ENCODE measurements at places on chromosomes 13 and 19. TPM values are rescaled to one million over a fixed set of nuclear protein-coding genes. Genes with fewer than 3 reads are reported as not detected.

GRCh38 chr13:102484329-102484728 is 82.5 kb upstream of the FGF14 start:
- no peak for DNase-seq
- no peak overlapping the region for H3K4me3 ChIP-seq
- H3K36me3 ChIP-seq = no peaks in the 10 kb centered on the region
- no peak overlapping the region for H3K27ac ChIP-seq

- peaks cover 7% of the 10 kb centered on the region for H3K4me1 ChIP-seq
- no peak for DNase-seq
- no peaks in the 10 kb centered on the region for H3K36me3 ChIP-seq
- H3K4me3 ChIP-seq = no peak overlapping the region
- H3K27me3 ChIP-seq = no peaks in the 10 kb centered on the region
- H3K27ac ChIP-seq = no peak overlapping the region
Measured at GRCh38 chr19:18310966-18311365, 11.9 kb downstream of the LSM4 start.

DNA sequence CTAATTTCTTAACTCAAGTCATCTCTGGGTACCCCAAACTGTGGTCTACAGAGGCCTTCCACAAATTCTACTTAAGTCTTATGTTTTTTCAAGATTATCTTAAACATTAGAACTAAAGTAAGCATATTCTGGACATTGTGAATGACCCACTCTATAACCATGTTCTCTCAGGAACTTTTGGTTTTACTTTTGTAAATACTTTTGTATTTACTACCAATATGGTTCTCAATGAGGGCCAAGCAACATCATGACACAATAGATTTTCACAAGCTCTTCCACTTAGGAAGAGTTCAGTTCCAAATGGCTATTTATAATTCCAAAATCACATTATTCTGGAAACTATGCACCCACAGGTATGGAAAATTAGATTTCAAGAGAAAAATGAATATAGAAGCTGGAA is 10.8 kb downstream of the DIAPH3 start:
- no peaks in the 10 kb centered on the region for H3K4me1 ChIP-seq
- DNase-seq = no peak
- H3K27ac ChIP-seq = no peak overlapping the region
- no peak overlapping the region for H3K4me3 ChIP-seq
- no peaks in the 10 kb centered on the region for H3K27me3 ChIP-seq
- no peaks in the 10 kb centered on the region for H3K36me3 ChIP-seq

DNA sequence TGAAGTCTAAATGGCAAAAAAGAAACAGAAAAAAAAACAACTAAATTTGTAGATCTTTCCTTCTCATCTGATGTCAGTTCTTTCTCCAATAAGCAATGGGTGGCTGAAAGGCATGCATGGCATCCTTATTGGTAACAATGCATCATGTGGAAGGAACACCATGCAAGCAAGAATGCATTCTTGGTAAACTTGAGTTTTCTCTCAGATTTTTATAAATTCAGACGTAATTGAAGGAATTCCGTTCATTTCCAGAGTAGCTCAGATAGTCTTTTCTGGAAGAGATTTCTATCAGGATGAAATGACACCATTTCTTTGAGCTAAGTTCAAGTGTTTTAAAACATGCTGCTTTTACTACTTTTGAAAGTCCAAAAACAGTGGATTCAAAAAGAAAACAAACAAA is 373.0 kb downstream of the COG6 start:
- H3K4me3 ChIP-seq = no peak overlapping the region
- DNase-seq = no peak
- H3K27ac ChIP-seq = no peak overlapping the region
- H3K36me3 ChIP-seq = no peaks in the 10 kb centered on the region

DNA sequence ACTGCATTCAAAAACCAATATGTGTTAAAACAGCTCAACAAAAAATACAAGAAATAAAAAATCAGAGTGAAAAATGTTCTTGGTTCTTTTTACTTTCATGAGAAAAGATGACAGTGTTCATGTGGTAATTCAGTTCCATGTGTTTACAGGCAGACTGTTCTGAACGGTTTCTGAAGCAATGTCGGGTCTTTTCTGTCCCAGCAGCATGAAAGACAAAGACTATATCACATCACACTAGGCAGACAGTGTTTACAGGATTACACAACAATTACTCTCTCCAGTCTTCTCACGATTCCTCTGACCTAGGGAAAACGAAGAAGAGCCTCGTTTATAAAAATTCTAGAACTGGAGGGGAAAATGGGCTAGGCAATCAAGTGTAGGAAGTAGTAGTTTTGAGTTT is 83.4 kb downstream of the UBL3 start:
- no peaks in the 10 kb centered on the region for H3K4me1 ChIP-seq
- no peak for DNase-seq
- no peak overlapping the region for H3K4me3 ChIP-seq
- H3K27ac ChIP-seq = no peak overlapping the region
- H3K36me3 ChIP-seq = no peaks in the 10 kb centered on the region
- no peaks in the 10 kb centered on the region for H3K27me3 ChIP-seq

SERPINE3 gene
- total RNA-seq = 0.18 TPM

DZIP1 gene
- 54.6 TPM for total RNA-seq

AP2S1 gene
- 44.8 TPM for total RNA-seq

DNA sequence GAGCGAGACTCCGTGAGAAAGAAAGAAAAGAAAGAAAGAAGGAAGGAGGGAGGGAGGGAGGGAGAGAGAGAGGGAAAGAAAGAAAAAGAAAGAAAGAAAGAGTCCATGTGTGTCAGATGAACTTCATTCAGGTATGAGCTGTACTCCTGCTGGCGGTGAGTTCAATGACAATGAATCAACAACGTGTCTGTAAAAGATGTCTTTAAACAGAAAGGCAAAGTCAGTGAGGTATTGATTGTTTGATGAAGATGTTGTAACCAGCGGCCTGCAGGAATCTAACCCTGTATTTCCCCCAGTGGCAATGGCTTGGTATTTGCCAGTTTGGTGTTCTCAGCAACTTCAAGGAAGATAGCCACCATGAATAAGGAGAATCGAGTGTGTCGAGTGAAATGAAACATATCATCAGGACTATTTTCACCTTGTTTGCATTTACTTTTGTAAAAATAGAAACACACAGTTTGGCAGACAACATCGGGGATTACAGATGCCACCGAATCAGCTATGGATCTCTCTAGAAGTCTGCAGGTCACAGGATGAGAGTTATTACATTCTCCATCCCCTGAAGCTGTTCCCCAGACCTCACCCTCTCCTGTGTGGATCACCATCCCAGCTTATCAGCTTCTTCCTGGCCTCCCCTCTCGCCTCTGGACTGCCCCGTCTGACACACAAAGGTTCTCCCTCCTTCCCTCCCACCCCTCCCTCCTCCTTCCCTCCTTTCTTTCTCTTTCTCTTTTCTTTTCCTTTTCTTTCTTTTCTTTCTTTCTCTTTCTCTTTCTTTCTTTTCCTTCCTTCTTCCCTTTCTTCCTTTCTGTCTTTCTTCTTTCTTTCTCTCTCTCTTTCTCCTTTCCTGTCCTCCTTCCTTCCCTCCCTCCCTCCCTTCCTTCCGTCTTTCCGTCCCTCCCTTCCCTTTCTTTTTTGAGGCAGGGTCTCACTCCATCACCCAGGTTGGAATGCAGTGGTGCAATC is 8.2 kb upstream of the SBK3 start:
- H3K4me3 ChIP-seq = no peak overlapping the region
- H3K27ac ChIP-seq = no peak overlapping the region
- no peaks in the 10 kb centered on the region for H3K36me3 ChIP-seq
- no peaks in the 10 kb centered on the region for H3K27me3 ChIP-seq

KLK14 gene
- not detected for total RNA-seq

- DNase-seq = no peak
- H3K27me3 ChIP-seq = no peaks in the 10 kb centered on the region
- H3K36me3 ChIP-seq = no peaks in the 10 kb centered on the region
Measured at GRCh38 chr13:102598061-102598460, 1.3 kb downstream of the TPP2 start.

DNA sequence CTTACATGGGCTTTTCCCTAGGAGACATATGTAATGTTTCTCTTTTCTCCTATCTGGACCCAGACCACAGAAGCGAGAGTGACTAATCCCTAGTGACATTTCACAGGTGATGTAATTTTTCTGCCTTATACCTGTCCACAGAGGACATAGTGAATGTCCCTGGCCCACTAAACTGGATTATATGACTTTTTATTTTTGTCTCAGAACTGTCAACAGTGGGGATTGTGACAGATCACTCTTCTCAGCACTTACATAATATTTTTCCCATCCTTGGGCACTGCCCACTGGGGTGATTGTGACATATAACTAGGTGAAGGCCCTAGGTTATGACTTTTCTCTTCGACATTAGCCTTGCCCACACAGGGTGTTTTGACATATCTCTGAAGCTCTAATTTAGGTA is 7.9 kb upstream of the ZNF726 start:
- no peak for DNase-seq
- H3K36me3 ChIP-seq = no peaks in the 10 kb centered on the region
- H3K4me3 ChIP-seq = no peak overlapping the region
- no peak overlapping the region for H3K27ac ChIP-seq
- no peaks in the 10 kb centered on the region for H3K27me3 ChIP-seq

- no peaks in the 10 kb centered on the region for H3K36me3 ChIP-seq
- H3K27ac ChIP-seq = no peak overlapping the region
- no peaks in the 10 kb centered on the region for H3K27me3 ChIP-seq
- DNase-seq = no peak
- H3K4me3 ChIP-seq = no peak overlapping the region
Measured at GRCh38 chr19:5984600-5984999, 6.7 kb upstream of the RANBP3 start.

DNA sequence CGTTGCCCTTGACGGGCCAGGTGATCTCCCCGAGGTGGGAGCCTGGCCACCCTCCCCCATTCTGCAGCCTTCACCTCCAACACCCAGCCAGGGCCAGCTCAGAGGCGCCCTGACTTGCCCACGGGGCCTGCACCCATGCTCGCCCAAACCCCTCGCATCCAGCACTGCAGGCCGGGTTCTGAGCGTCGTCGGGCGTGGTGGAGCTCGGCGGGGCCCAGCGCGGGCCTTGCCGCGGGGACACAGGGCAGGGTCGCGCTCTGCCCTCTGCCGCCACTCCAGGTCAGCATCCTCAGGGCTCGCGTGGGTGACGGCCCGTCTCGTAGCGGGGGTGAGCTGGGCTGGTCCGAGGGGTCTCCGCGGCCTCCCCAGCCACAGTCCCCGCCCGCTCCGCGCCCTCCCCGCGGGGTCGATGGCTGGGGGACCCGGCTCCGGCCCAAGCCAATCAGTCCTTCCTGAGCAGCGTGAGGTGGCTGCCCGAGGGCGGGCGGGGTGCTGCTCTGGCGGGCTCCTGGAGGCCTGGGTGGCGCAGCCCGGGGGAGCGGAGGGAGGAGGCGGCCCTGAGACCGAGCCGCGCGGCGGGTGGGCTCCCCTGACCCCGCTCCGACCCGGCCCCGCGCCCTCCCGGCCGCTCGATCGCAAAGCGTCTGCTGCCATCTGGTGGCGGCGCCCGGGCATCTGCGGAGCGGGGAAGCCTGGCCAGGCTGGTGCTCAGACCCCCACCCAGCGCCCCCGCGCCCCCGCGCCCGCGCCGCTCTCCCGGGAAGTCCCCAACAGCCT is 61.4 kb downstream of the CCNE1 start:
- H3K27me3 ChIP-seq = no peaks in the 10 kb centered on the region
- no peaks in the 10 kb centered on the region for H3K36me3 ChIP-seq
- H3K4me3 ChIP-seq = no peak overlapping the region
- peak; percentile 57 for DNase-seq
- H3K27ac ChIP-seq = no peak overlapping the region

DNA sequence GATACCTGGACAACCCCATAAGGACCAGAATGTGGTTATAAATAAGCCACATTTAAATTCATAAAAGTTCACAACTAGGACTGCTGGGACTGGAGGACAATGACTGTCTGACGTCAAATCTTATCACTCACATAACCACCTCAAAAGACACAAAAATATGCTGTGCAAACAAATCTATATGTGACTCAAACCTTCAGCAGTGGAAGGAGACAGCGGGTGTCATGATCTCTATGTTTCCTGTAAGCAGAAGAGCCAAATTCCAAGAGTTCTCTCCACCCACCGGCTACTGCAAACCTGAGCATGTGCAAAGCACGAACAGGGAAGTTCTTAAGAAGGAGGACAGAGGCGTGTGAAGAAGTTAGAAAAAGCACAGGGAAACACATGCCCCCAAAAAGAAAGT is 113.2 kb downstream of the MYCBP2 start:
- no peak for DNase-seq
- no peak overlapping the region for H3K27ac ChIP-seq
- H3K36me3 ChIP-seq = no peaks in the 10 kb centered on the region

DNA sequence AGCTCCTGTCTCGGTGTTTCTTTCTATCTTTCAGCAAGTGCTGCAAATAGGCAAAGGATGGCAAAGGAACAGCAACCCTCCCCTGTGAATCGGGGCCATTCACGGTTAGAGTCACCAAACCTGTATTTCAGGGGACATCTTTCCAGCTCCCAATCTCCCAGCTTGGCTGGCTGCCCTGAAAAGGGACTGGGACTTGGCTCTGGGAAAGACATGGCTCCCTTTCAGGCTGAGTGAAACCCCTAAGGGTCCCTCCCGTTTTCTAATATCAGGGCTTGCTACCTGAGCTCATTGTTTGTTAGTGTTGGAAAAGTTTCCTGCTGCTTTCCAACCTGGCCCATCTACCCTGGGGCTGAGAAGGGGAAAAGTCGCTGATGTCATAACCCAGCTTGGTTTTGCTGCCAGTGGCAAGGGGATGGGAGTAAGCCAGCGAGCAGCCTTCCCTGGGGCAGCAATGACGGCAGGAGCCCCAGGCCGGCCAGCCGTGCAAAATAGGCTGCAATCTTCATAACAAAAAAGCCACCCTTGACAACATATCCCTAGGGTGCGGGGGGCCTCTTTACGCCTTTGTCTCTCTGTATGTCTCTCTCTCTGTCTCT is 29.9 kb downstream of the SERP2 start:
- no peak overlapping the region for H3K4me3 ChIP-seq
- no peaks in the 10 kb centered on the region for H3K4me1 ChIP-seq
- H3K27me3 ChIP-seq = no peaks in the 10 kb centered on the region

- peak overlapping the region; percentile 88 for H3K4me3 ChIP-seq
- H3K27ac ChIP-seq = peak overlapping the region; percentile 99
Measured at GRCh38 chr13:30615481-30615865, 2.2 kb upstream of the USPL1 start.

DNA sequence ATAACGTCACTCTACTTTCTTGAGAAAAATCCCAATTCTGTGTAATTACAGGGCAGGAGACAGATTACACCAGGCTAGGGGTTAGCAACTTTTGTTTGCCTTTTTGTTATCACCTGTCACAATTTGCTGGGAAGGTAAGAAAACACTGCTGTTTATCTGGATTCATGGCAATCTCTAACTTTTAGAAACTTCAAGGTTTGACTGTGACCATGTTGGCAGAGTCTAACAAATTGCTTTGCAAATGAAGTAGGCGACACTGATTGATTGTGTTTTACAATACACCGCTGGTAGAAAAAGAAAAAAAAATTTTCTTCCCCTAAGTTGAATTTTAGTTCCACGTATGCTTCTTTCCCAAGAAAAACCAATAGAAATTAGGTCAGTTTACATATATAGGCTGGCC is 10.4 kb upstream of the PDX1 start:
- no peaks in the 10 kb centered on the region for H3K27me3 ChIP-seq
- H3K27ac ChIP-seq = no peak overlapping the region
- no peaks in the 10 kb centered on the region for H3K4me1 ChIP-seq
- no peaks in the 10 kb centered on the region for H3K36me3 ChIP-seq
- no peak overlapping the region for H3K4me3 ChIP-seq

GRCh38 chr19:12987781-12988180 is 7.5 kb upstream of the NFIX start:
- no peak overlapping the region for H3K27ac ChIP-seq
- H3K36me3 ChIP-seq = no peaks in the 10 kb centered on the region
- peaks cover 1% of the 10 kb centered on the region for H3K4me1 ChIP-seq

IGSF23 gene
- 0.57 TPM for total RNA-seq
